ENCODE measurements at places on chromosomes 4 and X. TPM values are rescaled to one million over a fixed set of nuclear protein-coding genes. Genes with fewer than 3 reads are reported as not detected.

DNA sequence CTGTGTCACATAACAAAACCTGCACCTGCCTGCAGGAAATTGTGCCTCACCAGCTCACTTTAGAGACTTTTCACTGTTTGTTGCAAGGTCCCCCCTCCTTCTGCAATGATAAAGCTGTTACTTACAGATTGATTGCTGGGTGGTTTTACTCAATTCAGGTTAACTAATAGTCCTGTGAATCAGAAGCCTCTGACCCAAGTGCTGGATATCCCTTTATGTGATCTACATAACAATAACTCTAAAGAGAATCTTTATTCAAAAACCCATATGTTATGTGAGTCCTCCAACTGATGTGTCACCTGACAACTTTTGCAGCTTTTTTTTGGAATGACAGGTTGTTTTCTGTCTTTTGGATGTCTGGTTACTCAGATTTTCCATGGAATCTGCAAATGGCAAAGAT lies 2323.6 kb upstream of the TENM3 start:
- DNase-seq: no peak

DNA sequence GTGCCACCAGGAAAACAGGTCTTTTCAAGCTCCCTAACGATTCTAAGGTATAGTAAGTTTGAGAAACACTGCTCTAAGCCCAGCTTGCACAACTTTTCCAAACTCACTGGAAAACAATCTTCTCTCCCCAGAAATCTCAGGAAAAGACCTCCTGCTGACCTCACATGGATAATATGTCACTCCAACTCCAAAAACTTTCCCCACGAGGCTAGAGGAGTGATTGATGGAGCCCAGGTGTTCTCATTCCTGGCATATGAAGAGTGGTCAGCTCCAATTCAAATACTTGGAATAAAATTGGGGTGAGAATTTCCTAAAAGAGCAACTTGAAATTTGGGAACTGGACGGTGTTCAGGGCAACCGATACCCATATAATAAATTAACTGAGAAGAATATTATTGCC lies 299.9 kb downstream of the PPP4R3C start:
- DNase-seq: no peak

The TFE3 gene
- 60.3 TPM for total RNA-seq

The CSAG1 gene
- total RNA-seq: not detected

GRCh38 chr4:139886798-139887197 lies 221.2 kb downstream of the MGST2 start:
- no peak for DNase-seq

DNA sequence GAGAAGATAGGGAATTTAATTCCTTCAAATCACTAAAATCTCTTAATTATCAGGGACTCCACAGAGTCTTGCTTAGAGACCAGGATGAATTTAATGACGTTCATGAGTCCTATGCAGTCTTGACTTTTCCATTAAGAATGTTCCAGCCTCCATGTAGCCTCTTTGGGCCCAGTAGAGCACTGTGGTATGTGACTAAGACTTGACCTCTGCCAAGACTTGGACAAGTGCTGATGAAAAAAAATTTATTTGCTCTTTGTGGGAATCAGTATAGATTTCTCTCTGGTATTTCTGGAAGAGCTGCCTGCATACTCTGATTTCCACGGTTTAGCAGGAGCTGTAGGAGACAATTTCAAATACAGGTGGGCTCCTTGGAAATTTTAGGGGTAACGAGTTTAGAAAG lies 40.6 kb downstream of the CHRDL1 start:
- no peak for DNase-seq

GRCh38 chr4:182856862-182857261 lies 60.3 kb downstream of the DCTD start:
- no peak for DNase-seq

DNA sequence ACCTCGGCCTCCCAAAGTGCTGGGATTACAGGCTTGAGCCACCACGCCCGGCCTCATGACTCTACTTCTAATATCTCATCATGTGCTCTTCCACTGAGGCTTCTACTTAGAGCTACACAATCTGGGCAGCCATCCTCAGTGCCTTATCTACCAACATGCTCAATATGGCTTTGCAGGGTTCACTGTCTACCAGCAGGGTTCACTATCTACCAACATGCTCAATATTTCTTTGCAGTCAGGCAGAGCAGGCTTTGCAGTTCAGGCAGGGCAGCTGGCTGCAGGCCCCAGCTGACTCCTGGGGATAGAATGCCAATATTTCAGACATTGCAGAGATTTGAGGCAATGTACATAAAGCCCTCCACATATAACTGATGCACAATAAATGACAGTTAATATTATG lies 47.5 kb downstream of the PKD2 start:
- DNase-seq: no peak

The DAPP1 gene
- total RNA-seq: 1.3 TPM

- DNase-seq: no peak
Observed at GRCh38 chr4:67770422-67770821, 16.2 kb upstream of the GNRHR start.

DNA sequence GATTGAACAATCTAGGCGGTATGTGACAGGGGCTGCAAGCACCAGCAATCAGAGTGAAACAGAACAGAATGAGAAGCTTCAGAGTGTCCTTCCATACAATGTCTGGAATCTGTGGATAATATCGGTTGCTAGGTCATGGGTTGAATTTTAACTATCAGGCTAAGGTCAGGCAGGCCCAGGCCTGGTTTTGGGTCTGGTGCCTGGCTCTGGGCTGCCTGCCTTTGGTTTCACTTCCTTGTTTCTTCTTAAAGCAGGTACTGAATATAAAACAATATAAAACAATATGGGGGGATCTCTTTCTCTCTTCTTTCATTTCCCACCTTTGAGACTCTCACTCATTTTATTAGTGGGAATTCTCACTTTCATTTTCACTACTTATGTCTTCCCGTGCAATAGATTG lies 962.0 kb downstream of the CCSER1 start:
- DNase-seq: no peak

- no peak for DNase-seq
Observed at GRCh38 chr4:141028024-141028529, 105.2 kb downstream of the RNF150 start.

- DNase-seq: no peak
Observed at GRCh38 chrX:45009371-45010000, 136.5 kb downstream of the KDM6A start.

DNA sequence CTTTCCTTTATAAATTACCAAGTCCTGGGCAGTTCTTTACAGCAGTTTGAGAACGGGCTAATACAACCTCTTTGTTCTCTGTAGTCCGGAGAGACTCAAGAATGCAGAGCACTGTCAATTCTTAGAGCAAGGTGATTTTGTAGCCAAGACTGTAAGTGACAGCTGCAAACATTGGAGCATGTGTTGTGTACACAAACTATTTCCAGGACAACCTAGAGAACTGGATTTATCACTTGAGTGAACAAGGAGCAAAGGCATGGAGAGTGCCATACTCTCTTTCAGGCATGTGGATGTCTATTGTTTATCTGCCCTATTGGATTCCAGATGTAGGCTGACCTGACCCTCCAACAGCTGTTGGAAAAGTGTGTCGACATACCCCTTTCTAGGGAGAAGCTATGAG lies 153.9 kb downstream of the SPANXN3 start:
- DNase-seq: no peak

The BTC gene
- not detected for total RNA-seq

The TEC gene
- 1.3 TPM for total RNA-seq

GRCh38 chrX:11688201-11688600 lies 22.5 kb upstream of the ARHGAP6 start:
- no peak for DNase-seq

The SPRY1 gene
- 50.0 TPM for total RNA-seq

The SGMS2 gene
- total RNA-seq: 73.6 TPM

DNA sequence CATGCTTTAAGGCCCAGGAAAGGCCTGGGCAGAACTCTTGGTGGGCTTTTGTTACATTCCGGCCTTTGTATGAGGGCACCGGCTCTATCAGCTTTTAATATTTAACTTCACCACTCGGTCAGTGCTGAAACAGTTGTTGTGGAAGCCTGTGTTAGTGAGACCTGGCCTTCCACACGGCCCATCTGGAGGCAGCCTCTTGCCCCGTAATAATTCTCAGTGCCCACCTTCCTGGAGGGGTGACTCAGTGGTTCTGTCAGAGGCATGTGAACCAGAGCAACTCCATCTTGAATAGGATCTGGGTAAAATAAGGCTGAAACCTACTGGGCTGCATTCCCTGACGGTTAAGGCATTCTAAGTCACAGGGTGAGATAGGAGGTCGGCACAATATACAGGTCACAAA lies 162.0 kb upstream of the STS start:
- no peak for DNase-seq

The SPIN2B gene
- 5.7 TPM for total RNA-seq

GRCh38 chr4:141909541-141909940 lies 273.2 kb downstream of the IL15 start:
- DNase-seq: no peak

The KIT gene
- total RNA-seq: 2.6 TPM

The BLTP1 gene
- 55.2 TPM for total RNA-seq

The FGF5 gene
- total RNA-seq: 0.07 TPM

DNA sequence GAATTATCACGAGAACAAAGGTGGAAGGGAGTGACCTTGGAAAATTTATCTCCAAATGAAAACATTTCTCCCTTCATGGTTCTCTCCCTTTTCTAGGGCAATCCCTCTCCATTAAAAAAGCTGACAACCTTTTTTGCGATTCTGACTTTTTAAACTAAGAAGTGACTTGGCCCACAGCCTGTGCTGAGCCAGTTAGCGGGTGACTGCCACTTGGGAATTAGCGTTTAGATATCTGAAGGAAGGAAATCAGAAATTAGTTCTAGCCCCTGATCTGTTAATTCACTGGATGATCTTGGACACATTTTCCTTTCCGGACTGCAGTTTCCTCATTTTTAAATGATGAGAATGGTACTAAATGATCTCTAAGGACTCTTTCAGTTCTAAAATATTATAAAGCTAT lies 245.0 kb downstream of the FBXO8 start:
- DNase-seq: no peak

All from right atrium auricular region (tissue), 2 donors.